Lower leg skin (tissue), 4 donors: ENCODE measurements at places on chromosomes 5 and 9. TPM values are rescaled to one million over a fixed set of nuclear protein-coding genes. Genes with fewer than 3 reads are reported as not detected.

The ZDHHC11 gene
- 23.5 TPM for total RNA-seq

The HACD4 gene
- total RNA-seq, result 2.5 TPM

- no peak for DNase-seq
Observed at GRCh38 chr9:122922713-122923112, 8.6 kb downstream of the ZBTB26 start.

The C5orf34 gene
- total RNA-seq, result 1.9 TPM

- no peak for DNase-seq
Observed at GRCh38 chr5:10859393-10860195, 98.6 kb upstream of the DAP start.

DNA sequence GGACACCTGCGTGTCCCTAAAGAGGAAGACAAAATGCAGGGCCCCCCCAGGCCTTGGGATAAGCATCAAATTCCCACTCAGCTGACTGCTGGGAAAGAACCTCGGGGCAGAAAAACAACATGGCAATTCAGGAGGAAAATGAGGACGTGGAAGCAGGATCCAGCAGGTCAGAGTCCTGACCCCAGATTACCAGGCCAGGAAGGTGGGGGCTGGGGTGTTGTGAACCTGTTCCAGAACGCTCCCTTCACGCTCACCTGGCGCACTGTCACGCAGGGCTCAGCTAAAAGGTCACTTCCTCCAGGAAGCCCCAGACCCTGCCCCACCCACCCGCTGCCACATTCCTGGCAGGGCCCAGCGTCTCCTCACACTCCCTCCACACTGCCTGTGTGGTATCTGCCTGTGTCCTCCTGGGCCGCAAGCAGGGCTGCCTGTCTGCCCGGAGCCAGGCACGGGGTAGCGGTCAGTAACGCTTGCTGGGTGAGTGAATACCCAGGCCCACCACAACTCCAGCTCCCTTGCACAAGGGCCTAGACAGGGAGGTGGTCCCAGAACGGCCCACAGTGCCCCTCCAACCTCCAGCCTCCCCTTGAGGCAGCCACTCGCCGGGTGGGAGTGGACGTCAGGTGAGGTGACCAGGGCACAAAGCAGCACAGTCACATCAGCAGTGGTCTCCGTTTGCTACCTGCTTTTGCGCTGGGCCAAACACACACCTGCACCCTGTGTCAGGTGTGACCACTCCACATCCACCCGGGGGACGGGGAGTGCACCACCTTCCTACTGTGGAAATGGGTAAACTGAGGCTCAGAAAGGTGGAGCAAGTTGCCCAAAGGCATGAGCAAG lies 18.1 kb downstream of the VAV2 start:
- DNase-seq, result no peak

The GFI1B gene
- total RNA-seq, result not detected

The RASGEF1C gene
- 2.5 TPM for total RNA-seq

GRCh38 chr5:61139094-61139873 lies 23.0 kb downstream of the SMIM15 start:
- no peak for DNase-seq
